SK-MEL-5 (cell line): ENCODE measurements at places on chromosomes 7 and 10.

- no peak for DNase-seq
Measured at GRCh38 chr7:14398526-14398925, 409.1 kb upstream of the ETV1 start.

- no peak for DNase-seq
Measured at GRCh38 chr10:61617180-61617579, 45.5 kb upstream of the CABCOCO1 start.

DNA sequence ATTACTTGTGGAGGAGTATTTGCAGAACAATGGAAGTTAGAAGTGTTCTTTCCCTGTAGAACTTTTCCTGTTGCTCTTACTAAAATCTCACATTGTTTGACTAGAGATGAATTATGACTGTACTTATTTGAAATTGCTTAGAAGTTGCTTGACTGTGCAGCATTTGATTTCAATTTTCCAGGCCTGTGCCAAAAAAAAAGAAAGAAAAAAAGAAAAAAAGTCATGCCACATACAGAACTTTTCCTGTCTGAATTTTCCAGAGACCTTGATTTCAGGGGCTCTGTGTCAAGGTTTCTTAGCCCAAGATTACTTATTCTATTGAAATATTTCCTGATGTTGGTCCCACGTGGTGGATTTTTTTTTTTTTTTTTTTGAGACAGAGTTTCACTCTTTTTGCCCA is 3.5 kb upstream of the FAM171A1 start:
- DNase-seq = no peak

- no peak for DNase-seq
Measured at GRCh38 chr10:59688921-59689351, 20.7 kb downstream of the SLC16A9 start.

DNA sequence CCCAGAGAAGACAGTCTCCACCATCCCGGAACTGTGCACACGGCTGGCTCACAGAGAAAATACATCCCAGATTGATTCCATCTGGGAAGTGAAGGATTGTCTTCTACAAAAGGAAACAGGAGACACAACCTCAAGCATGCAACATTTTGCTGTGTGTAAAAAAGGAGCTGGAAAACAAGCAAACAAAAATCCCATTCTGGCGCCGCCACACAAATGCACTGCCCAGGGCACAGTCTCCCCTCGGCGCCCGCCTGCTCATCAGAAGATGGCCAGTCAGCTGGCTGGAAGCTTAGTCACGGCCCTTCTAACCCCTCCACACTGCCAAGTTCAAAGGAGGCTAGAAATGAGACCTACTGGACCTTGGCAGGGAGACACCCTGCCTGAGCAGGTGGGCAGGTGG is 14.1 kb upstream of the CYTH3 start:
- DNase-seq = no peak

- DNase-seq = no peak
Measured at GRCh38 chr7:47078241-47078640, 503.7 kb downstream of the TNS3 start.

DNA sequence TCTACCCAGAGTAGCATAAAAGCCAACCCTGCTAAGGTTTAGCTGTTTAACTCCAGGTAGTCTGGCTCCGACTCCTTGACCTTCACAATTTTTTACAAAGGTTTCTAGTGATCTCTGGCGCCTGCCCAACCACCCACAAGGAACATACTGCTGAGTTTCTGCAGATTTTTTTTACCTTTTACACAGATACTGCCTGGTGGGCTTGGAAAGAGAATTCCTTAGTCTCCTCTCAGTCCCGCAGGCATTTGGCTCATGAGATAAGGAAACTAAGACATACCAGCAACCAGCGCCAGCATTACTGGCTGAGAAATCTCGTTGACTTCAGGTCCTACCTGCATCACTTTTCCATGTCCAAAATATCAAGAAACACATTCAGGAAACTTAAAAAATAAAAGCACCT is 51.1 kb upstream of the LYZL1 start:
- DNase-seq = no peak

DNA sequence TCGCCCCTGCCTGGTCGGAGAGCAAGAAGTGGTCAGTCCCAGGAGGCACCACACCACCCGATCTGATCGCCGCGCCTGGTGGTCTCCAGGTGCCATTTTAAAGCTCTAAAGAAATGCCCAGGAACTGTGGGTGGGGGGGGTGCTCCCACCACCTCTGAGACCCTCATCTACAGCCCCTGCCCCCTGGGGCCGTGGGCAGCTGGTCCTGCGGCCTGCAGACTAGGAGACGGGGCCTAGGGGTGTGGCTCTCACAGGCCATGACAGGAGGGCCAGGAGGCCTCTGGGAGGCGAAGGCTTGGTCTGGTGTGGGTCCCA is 55.8 kb upstream of the TNRC18 start:
- DNase-seq = no peak

GRCh38 chr10:112605063-112605462 is 158.0 kb downstream of the VTI1A start:
- no peak for DNase-seq

DNA sequence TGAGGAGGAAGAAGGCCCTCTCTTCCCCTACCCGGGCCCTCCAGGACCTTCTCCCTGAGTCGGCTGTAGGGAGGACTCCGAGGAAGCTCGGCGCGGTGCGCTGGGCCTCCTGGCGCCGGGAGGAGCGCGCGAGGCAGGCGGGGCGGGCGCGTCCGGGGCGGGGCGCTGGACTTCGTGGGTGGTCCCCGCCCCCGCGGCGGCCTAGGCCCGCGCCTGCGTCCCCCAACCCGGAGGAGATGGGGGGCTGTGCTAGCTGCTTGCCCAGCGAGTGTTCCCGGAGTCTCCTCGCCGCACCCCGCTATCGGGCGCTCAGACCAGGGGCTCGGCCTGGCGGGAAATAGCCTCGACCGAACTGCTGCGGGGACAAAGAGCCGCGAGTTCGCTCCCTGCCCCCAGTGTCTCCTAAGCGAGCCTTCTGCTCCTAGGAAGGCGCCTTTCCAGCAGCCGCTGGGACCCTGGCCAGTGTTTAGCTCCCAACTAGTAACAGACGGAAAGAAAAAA is 19.2 kb upstream of the SMO start:
- DNase-seq = no peak

- no peak for DNase-seq
Measured at GRCh38 chr10:131495224-131495623, 183.7 kb upstream of the TCERG1L start.

GRCh38 chr10:93680412-93681047 is 21.9 kb downstream of the FRA10AC1 start:
- peak; percentile 62 for DNase-seq

GRCh38 chr7:22124941-22125340 is 179.2 kb upstream of the CDCA7L start:
- no peak for DNase-seq

- no peak for DNase-seq
Measured at GRCh38 chr10:72274213-72274729, 547 bp downstream of the DDIT4 start.

DNA sequence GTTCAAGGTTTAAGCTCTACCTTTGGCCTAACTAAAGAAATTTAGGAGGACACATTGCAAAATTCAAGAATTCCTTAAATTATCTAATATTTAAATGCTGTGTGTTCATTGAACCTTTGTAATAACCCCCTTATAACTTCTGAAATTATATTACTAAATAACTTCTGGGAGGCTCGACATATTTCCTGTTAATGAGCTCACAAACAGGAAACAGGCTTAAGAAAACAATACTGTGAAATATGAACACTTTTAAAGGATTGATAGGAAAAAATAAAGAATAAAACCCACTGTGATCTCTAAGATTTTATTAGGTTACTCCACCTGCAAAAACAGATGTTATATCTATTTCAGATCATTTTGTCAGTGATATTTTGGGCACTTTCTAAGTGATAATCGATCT is 74.1 kb downstream of the FOXP2 start:
- DNase-seq = no peak

DNA sequence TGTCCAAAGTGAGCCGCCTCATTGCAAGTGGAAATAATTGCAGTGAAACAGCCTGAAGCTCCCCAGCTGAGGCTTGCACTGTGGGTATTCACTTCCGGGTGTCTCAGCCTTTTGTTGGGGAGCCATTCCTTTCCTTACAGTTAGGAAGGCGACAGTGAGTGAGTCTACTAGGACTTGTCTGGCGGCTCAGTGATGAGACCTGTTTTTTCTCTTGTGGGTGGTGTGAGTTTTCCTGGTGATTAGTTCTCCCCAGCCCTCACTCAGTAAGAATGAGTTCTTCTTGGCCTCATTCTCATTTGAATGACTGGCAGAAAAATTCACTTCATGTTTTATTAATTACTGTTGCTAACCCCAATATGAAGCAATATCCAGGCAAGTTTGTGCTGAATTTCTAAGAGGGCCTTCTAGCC is 2.6 kb downstream of the PGAM1 start:
- DNase-seq = no peak

GRCh38 chr7:1668396-1669063 is 1.5 kb upstream of the ELFN1 start:
- no peak for DNase-seq

GRCh38 chr10:122295451-122295809 is 24.3 kb downstream of the BTBD16 start:
- no peak for DNase-seq

DNA sequence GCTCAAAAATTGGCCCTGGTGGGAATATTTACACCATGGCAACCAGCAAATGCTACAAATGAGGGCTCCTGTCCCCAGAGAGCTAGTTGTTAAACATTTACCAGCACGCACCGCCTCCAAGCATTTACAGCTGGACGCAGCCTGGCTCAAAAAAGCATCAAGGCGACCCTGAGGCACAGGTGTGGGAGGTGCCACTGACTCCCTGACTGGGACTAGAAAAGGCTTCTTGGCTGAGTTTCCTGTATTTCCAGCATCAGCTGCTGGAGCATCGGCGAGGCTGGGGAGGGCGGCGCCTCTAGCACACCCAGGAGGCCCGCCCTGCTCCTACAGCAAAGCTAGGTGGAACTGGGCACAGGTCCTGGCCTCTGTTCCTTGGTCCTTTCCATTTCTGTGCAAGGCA is 43.5 kb upstream of the ZRANB1 start:
- no peak for DNase-seq

DNA sequence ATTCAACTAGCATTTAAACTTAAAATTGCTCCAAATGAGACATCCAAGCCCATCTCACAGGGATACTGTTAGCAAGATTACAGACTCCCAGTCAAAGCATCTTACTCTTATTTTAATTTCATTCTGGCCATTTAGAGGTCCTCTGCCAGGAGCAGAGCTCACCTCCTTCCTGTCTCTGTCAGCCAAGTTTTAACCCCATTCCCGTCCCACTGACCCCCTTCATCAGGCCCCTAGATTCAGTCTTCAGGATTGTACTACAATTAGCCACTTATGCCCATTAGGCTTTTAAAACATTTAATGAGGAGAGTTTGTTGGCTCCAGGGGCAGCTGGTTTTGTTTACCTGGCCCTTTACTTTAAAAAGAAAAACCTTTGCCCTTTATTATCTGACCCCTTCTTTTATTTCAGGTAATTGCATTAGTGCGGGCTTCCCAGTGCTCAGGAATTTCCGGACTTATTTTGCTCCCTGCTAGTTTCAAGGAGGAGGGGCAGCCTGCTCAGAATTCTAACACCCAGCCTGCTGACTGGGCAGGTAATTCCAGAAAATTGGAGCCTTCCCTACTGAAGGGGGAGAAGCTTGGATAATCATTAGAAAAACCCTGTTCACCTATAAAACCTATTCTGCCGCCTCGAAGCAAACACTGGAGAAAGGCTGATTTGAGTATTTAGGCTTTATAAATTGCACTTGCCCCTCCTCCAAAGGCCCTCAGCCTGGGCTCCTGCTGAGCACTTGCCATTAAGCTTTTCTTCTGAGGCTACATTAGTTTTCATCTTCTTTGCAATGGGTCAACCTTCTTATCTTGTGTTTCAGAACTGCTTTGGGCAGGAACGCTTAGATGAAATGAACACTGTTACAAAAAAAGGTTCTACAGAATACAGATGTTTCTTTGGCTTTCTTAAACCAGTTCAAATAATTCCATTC is 200.5 kb upstream of the HPS1 start:
- no peak for DNase-seq

DNA sequence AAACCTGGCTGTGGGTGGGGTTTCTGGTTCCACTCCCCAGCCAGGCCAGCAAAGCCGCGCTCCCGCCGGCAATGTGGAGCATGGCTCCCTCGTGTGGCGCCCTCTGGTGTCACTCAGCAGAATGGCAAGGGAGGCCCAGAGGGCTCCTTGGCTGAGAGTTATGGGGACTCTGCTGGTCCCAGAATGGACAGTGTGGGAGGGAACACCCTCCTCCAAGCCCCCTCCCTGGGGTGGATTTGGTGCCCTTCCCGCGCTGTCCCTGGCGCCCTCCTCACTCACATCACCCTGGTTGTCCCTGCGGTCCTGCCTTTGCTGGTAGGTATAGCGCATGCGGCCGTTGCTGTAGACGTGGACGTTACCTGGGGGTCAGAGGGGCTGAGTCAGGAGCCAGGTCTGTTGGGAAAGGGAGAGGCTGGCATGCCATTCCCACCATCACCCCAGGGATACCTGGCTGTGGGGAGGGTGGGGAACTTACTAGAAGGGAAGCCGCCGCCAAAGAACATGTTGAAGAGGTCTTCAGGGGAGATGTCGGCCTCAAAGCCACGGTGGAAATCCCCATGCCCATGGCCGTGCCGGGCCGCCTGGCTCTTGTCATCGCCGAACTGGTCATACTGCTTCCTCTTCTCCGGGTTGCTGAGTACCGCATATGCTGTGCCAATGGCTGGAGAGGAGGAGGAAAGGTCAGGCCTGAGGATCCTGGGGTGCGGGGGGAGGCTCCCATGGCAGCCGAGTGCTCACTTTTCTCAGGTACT is 14.0 kb downstream of the DNAJB12 start:
- peak; percentile 67 for DNase-seq

DNA sequence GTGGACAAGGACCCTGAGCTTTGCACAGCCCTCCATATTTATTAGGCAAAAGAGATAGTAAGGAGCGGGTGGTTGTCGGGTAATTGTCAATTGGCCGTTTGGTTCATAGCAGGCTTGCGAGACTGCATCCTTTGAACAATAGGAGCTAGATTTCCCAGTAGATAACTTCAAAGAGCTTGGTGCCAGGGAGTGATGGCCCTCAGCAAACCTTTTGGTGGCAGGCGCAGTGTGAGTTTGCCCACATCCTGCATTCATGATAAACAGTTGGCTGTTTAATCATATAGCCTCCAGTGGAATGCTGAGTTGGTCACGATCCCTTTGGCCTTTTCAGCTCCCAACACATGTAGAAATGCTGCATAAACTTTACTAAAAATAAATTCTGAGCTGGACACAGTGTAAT is 156.9 kb downstream of the AKR1D1 start:
- peak; percentile 19 for DNase-seq

DNA sequence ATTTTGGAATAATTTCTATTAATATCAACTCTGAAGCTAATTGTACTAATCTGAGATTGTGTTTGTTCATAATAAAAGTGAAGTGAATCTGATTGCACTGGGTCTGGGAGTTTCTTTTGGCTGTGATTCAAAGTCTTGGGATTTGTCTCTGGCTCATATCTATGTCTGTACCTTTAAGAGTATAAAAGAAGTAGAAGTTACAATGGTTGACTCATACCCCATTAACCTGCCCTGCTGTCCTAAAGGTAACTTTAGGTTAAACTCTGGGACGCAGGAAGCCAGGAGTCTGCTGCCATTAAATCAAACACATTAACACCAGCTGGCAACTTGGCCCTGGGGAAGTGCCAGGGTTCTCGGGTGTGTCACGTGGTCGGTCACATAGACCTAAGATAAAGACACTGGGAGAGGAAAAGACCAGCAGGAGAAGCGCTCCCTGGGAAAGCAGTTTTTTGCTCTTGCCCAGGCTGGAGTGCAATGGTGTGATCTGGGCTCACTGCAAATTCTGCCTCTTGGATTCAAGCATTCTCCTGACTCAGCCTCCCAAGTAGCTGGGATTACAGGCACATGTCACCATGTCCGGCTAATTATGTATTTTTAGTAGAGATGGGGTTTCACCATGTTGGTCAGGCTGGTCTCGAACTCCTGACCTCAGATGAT is 17.8 kb downstream of the SCD start:
- peak; percentile 89 for DNase-seq

GRCh38 chr10:46096909-46097575 is 51.0 kb upstream of the MSMB start:
- no peak for DNase-seq
